ENCODE measurements at places on chromosomes 2 and 18. TPM values are rescaled to one million over a fixed set of nuclear protein-coding genes. Genes with fewer than 3 reads are reported as not detected.

Gene CCBE1
- 2.4 TPM for total RNA-seq

Gene RASGRP3
- total RNA-seq = 15.7 TPM

Gene KCNIP3
- total RNA-seq = 0.35 TPM

Gene MTA3
- 24.0 TPM for total RNA-seq

Gene SERPINB2
- total RNA-seq = 0.71 TPM

Gene HRH4
- not detected for total RNA-seq

Gene EFR3B
- 0.28 TPM for total RNA-seq

Gene ZNF396
- 0.53 TPM for total RNA-seq

Gene DNAJC5G
- not detected for total RNA-seq

Gene HOXD3
- total RNA-seq = not detected

Gene SULT1C4
- 7.0 TPM for total RNA-seq

Gene ECEL1
- not detected for total RNA-seq

Gene HOXD10
- total RNA-seq = not detected

Gene FAM228A
- 0.14 TPM for total RNA-seq

Gene GDF7
- total RNA-seq = 42.0 TPM

Gene CAVIN2
- 119 TPM for total RNA-seq

Gene VWA3B
- not detected for total RNA-seq

Gene UGT1A3
- not detected for total RNA-seq

Gene SMYD1
- total RNA-seq = not detected

Gene RBM44
- total RNA-seq = 0.33 TPM
